ENCODE measurements at places on chromosomes 11 and 22.

- no peak for DNase-seq
These were observed 25.1 kb downstream of the TSG101 start for GRCh38 chr11:18501629-18502028.

DNA sequence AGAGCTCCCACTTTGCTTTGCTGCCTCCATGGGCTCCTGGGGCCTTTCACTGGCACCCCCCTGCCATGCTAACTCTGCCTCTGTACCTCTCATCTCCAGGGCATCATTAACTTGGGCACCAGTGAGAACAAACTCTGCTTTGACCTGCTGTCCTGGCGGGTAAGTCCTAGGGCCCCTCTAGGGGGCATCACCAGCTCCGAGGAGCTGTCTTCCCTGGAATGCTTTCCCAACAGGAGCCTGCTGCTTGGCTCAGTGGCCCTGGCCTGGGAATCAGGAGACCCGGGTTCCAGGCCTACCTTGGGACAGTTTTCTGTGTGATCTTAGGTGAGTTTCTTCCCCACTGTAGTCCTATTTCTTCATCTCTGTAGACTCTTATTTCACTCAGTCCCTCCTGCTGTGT lies 5.1 kb downstream of the ACCS start:
- no peak for DNase-seq

DNA sequence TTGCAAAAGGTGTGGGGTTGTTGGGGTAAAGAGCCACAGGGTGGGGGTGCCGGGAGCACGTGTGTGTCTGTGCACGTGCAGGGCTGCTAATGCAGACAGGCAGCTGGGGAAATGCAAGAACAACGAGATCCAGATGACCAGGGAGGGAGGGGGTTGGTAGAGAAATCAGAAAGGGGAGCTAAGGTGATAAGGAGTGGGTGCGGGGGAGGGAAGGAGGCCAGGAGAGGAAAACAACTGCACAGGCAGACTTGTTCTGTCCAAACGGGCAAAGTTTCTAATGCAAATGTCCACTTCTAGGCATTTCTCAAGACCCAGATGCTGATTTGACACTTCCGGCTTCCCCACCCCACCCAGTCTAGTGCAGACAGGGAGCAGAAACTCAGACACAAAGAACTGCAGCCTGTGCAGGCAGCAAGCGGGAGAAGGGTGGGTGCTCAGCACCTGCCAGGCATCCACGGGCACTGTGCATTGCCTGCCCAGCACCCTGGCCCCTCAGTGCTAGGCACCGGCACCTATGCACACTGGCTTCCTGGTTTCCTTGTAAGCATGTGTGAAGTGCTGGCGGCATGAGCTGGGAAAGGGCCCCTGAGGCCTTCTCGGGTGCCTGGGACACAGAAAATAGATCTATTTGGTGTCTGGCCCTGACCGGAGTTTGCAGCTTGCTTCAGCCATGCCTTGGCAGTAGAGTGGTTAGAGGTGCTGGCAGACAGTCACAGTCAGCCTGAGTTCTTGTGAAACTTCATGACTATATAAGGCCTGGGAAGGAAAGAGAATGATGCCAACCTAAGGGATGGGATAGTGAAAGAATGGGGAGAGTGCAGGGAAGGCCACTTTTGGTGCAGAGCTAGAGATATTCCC lies 220.1 kb upstream of the SORL1-AS1 start:
- DNase-seq = no peak

GRCh38 chr11:94766713-94767206 lies 1.4 kb upstream of the AMOTL1 start:
- no peak for DNase-seq

- no peak for DNase-seq
These were observed 125.0 kb downstream of the FAT3 start for GRCh38 chr11:92349486-92350156.

DNA sequence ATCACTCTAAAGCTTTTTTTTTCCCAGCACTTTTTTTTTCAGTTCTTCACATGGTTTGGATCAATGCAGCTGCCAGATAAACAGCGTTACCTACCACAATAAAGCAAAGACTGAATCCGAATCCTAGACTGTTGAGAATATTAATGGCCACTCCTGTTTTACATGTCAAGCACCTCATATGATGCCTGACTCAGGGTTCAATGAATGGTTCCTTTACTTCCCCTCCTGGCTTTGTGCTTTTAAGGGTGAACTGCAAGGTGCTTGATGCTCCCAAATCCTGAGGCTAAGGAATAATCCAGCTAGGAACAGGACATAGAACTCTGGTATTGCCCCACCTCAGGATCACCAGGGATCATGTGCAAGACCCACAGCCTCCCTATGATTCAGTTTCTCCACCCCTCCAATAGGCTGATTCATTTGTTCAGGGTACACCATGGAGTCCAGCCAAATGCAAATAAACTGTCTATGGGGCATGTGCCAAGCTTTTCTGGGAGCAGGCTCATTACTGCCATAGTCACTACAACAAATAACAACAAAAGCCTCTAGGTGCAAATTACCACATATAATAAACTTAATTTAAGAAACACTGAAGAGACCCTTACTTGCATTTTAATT lies 104.3 kb downstream of the GAB2 start:
- DNase-seq = no peak

DNA sequence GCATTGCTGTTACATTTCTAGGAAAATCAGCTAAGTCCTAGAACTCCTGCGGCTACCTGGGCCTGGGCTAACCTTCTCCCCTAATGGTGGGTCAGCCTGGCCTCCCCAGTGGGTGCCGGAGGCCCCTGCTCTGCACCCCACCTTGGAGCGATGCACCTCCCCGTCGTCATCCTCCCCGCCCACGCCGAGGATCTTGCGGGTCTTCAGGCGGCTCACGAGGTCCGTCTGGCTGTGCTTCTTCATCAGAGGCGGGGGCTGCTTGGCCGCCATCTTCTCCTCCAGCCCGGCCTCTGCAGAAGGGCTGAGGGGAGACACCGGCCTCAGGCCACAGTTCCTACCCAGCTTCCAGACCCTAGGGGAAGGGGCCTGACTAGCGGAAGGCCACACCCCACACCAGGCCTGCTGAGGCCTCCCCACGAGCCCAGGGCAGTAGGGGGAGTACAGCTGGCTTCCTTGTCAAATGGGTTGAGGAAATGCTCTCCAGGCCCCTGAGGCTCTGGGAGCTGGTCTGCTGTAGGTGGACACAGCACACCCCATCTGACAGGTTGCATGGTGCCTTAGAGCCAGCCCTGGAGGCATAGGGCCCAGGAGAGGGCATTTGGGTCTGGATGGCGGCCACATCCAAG lies 12.5 kb downstream of the TP53I11 start:
- no peak for DNase-seq

DNA sequence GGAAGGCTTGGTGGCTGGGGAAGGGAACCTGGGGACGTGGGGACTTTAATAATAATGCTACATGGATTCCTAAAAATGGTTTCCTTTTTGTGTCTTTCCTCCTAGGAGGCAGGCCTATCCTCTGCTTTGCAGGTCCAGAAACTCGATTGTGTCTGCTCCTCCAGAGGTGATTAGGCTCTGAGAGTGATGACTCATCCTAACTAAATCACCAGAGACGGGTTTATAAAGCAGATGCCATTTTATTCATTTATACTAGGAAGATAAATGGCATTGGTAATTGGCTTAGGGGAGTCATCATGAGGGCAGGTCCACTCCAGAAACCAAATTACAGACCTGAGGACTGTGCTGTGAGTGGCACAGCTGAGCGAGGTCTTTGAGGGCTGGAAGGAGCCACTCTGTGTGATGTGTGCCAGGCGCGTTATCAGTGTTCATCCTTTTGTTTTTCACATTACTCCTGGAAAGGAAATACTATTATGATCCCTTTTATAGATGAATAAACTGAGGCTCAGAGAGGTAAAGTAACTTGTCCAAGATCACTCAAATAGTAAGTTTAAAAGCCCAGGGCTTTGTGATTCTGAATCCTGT lies 7.1 kb downstream of the NLRX1 start:
- no peak for DNase-seq
